ENCODE measurements at places on chromosomes 6 and 20.

DNA sequence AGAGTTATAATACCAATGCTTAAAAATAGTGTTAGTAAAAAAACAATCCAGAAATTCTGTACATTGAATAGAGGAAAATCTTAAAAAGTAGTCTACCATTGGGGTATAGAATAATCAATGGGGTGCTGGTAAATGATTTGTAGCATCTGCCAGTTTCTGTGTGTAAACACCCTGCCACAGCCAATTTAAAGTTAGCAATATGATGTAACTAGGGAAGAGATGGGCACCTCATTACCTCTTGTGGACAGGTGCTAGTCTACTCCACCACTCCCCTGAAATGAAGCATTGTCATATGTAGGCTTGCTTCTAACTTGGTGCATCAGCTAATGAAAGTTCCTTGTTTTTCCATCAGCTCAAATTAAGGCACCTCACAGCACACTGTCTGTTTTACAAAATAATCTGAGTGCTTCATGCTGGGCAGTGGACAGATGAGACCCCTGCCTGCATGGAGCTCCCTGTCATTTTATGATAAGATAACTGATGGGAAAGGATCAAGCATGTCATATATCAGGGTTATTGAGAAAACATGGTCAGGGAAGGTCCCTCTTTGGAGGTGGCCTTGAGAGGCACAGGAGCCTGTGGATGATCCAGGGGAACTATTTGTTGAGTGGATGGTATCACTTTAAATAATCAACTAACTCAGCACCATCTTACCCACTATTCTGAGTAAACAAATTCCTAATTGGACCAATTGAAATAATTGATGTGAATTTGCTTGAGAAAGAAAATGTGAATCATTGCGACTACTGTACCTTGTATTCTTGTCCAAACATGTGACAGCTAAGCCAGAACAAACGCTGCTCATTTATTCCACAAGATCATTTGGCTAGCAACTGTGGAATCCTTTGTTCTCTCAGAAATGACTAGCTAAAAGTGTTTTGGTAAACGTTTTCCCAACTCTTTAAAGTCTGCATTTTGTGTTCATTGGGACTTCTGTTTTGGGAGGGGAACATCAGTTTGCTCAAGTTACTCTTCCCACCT is 45.9 kb upstream of the CSE1L start:
- no peak for DNase-seq

GRCh38 chr20:5773589-5773988 is 23.4 kb downstream of the SHLD1 start:
- DNase-seq: no peak

DNA sequence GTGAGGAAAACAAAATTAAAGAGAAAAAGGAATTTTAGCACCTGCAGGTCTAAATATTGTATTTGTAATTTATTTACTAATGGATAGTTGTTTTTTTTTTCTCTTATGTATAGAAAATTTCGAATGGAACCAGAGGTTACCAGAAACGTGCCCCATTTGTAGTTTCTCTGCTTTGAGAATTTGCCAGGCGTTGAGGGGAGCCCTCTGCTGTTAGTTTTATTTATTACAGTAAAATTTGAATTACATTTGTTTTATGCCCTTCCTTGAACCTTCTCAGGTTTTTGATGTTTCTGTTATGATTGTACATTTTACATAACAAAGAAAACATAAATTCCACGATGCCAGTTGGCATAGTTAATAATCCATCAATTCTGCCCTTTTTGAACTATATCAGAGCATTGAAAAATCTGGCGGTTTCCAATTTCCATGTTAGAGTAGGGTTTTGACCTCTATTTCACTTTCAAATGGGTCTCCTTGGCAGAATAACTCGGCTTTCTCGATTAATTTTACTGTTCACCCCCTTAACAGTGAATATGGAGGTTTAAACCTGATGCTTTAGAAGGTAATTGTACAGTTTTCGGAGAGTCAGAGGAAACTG is 35.1 kb upstream of the RFPL4B start:
- DNase-seq: peak; percentile 19

DNA sequence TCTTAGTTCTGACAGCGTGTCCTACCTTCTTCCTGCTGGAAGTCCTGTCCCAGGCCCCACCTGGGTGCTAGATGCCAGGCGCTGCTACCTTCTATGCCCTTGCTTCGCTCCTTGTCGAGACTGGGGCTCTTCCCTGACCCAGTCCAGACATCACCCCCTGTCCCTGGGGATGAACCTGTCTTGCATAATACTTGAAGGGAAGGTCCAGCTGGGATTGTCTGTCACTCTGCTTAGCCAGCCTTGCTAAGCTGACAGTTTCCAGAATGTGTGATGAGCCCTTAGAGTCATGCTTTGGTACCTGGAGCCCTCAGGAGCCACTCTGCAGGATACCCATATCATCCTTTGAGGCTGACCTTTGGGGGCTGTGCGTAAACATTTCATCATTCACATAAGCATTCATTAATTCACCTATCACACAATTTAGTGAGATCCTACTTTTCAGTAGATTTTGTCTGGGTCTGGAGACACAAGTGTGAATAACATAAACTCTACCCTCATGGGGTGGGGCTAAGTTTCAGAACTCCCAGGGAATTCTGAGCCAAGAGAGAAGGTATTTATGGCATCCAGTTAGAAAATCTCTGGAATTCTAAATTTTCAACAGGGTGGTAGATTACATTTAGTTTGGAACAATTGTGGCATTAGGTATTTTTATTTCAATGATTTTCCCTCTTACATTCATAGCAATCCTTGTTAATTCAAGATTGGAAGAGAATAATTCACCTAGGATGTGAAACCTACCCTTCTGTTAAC is 151.1 kb upstream of the HDAC2 start:
- no peak for DNase-seq

- no peak for DNase-seq
Measured at GRCh38 chr20:31813611-31814010, 5.5 kb upstream of the MYLK2 start.

DNA sequence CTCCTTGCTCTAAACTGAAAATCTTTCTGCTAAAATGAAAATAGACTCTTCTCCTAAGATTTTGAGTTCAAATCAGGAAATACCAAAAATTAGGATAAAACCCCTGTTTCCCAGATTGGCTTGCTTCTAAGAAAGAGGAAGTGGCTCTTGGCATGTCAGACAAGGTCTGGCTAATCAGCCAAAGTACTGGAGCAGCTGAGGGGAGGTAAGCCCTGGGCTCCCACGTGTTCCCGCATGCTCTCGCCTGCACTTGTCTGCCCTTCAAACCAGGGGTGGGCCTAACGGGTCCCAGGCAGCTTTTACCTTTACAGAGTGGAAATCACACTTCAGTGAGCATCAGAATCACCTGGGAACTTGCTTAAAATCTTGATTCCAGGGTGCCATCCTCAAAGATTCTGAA is 43.2 kb upstream of the GABRR1 start:
- no peak for DNase-seq

GRCh38 chr6:15922510-15923250 is 206.2 kb upstream of the MYLIP start:
- no peak for DNase-seq

DNA sequence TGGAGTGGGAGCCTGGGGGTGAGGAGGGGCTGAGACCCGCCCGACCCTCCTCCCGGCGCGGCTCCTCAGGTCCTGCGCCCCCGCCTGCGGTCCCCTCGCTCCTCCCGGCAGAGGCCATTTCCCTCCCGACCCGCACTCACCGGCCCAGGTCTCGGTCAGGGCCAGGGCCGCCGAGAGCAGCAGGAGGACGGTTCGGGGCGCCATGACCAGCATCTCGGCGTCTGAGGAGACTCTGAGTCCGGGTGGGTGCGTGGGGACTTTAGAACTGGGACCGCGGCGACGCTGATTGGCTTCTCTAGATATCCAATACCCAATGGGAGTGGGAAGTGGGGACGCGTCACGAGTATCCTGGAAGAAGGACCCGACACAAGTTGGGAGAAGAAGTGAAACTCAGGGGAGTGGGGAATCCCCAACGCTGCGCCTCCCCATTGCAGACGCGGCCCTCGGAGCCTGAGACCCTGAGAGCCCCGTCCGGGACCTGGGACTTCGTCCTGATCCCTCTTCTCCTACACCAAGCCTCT is at the start of gene HLA-B:
Gene HLA-B (minus strand): TSS at position 234 of the 521 bp plus-strand sequence. CDS start 21 bp downstream, at position 213.
- DNase-seq: peak; percentile 70

All from NCI-H2029 (cell line).